ENCODE measurements at places on chromosomes 13 and 19. TPM values are rescaled to one million over a fixed set of nuclear protein-coding genes. Genes with fewer than 3 reads are reported as not detected.

PSG4 gene
- not detected for total RNA-seq

DNA sequence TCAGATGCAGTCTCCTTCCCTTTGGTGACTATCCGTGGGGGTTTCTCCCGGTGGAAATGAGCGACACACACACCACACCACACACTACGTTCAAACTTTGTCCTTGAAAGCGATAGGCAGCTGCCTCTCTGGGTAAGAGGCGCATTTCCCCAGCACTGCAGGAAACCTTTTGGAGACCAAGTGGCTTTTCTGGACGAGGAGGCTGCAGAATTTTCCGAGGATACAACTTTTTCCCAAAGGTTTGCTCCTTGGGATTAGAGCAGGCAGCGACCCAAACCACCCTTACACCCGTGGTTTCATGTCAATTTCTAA, 38.2 kb upstream of the FLT1 start:
- H3K4me3 ChIP-seq, result peak overlapping the region; percentile 40
- no peak for DNase-seq
- H3K27me3 ChIP-seq, result peaks cover 62% of the 10 kb centered on the region
- H3K36me3 ChIP-seq, result no peaks in the 10 kb centered on the region
- H3K4me1 ChIP-seq, result peaks cover 4% of the 10 kb centered on the region

GRCh38 chr13:69857183-69857821, 250.3 kb upstream of the ATXN8OS start:
- no peaks in the 10 kb centered on the region for H3K27me3 ChIP-seq
- H3K4me3 ChIP-seq, result no peak overlapping the region
- no peak for DNase-seq
- H3K36me3 ChIP-seq, result no peaks in the 10 kb centered on the region
- no peak overlapping the region for H3K27ac ChIP-seq

- no peak overlapping the region for H3K27ac ChIP-seq
- H3K36me3 ChIP-seq, result no peaks in the 10 kb centered on the region
- no peak for DNase-seq
- no peaks in the 10 kb centered on the region for H3K4me1 ChIP-seq
- H3K4me3 ChIP-seq, result no peak overlapping the region
Measured at GRCh38 chr13:28355822-28356371, 139.0 kb downstream of the FLT1 start.

GRCh38 chr13:91045351-91046034, 302.0 kb upstream of the MIR17HG start:
- no peaks in the 10 kb centered on the region for H3K4me1 ChIP-seq
- H3K36me3 ChIP-seq, result no peaks in the 10 kb centered on the region
- H3K27ac ChIP-seq, result no peak overlapping the region
- DNase-seq, result no peak
- no peak overlapping the region for H3K4me3 ChIP-seq

Measured in transverse colon (tissue), 4 donors.